ENCODE measurements at places on chromosomes 1 and 21.

GRCh38 chr1:201222125-201222524 is 31.5 kb downstream of the IGFN1 start:
- DNase-seq, result no peak

DNA sequence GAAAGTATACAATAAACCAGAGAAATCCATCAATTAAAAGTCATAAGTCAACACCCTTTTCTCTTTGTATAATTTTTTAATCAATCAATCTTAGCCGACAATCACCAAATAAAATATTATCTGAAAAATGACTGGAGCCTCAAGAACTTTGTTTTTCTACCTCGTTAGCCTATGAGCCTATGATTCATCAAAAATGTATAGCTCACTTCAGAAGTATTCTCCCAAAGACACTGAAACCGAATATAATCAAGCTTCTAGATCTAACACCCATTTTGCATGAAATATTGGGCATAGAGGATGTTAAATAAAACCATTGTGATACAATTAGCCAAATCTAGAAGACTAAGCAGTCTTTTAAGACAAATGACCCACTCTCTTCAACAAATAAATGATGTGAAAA is 17.8 kb upstream of the RSBN1 start:
- peak; percentile 68 for DNase-seq

DNA sequence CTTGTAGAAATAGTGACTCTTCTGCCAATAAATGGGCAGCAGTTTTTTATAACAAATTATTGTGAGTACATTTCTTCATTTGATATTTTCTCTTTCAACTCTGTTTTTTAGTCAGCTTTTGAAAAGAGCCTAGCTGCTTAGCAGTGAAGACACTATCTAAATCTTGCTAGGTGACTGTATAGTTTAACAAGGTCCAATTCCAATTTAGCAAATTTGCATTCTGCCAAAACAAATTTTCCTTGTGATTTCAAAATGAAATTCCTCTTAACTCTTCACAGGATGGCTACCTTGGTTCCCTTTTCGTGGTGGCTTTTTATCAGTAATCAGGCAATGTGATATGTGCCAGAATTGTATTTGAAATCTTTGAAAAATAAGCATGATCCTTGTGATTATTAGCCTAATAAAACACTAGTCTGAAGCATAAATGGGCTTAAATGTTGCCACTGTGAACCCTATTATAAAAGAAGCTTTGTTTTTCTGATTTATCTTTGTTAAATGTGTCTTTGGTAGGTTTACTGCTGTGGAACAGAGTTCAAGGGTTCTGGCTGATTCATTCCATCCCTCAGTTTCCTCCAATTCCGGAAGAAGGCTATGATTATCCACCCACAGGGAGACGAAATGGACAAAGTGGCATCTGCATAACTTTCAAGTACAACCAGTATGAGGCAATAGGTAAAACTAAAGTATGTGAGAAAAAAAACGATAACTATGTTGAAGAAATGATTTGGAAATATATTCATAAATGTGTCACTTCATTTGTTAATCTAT is 12.2 kb downstream of the DNASE2B start:
- no peak for DNase-seq

DNA sequence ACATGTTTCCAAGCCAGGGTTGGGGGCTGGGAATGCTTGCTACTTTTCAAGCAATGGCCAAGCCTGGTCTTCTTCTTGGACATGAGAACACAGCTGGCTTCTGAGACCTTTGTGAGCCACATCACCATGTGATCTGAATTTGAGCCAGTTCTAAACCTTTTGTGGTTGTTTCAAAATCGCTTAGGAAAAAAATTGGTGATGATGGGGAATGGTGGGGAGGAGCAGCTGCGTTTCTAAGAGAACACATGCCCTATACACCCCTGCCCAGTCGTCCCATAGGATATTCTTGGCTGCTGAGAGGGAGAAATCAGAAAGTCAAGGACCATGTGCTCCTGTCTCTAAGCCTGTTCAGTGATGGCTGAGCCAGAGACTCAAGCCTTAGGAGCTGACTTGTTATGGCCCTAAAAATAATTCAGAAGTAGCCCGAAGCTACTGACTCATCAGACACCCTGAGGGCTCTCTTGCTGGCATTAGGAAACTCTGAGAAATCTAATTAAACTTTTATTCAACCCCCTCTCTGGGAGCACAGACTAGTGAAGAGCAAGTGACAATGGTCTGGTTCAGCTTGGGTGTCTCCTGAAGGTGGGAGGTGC is 30.5 kb downstream of the CCDC185 start:
- peak; percentile 17 for DNase-seq

GRCh38 chr1:103160281-103160680 is 52.0 kb upstream of the COL11A1 start:
- peak; percentile 40 for DNase-seq

DNA sequence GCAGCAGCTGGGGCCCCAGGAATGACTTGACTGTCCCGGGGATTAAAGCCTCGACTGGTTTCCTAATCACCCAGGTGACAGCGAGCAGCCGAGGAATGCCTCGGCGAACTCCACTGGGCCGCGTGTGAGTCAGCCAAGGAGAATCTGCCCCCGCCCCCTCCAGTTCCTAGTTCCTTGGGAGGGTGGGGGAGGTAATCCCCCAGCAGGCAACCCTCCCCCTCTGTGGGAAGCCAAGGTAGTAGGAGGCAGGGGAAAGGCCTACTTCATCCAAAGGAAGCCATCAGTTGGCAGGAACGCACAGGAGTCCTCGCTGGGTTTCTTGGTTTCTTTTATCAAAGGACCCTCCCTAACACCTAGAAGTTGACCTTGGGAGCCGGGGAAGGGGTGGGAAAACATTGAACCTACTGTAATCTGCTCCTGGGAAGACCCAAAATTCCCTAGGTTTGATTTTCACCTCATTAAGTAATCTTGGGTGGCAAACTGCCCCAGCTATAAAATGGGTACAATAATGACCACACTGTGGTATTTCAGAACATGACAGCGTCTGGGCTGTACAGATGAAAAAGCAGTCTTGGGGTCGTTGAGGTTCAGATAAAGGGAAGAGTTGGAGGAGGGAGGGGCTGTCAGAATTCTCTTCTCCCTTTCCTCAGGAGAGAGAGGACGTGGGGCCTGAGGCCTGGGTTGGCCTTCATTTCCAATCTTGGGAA is 1.4 kb downstream of the TENT5B start:
- DNase-seq, result peak; percentile 92

DNA sequence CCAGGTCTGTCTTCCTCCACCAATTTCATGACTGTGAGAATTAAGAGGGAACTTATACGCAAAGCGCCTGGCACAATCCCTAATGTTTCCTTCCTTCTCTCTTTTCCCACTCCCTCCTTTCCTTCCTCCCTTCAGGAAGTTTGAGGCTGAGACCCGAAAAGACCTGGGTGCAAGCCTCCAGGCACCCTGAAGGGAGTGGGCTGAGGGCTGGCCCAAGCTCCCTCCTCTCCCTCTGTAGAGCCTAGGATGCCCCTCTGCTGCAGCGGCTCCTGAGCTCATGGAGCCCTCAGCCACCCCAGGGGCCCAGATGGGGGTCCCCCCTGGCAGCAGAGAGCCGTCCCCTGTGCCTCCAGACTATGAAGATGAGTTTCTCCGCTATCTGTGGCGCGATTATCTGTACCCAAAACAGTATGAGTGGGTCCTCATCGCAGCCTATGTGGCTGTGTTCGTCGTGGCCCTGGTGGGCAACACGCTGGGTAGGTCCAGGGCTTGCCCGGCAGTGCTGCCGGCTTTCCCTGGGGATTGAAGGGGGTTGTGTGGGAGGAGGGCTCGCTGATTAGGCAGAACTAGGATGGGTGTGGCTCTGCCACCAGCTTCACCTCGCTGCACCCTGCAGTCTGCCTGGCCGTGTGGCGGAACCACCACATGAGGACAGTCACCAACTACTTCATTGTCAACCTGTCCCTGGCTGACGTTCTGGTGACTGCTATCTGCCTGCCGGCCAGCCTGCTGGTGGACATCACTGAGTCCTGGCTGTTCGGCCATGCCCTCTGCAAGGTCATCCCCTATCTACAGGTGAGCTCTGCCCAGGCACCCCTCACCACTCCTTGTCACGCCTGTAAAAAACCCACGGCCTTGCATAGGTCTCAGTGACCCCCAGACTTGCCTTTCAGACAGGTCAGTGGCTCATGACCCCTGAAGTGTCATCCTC is 1.7 kb downstream of the HCRTR1 start:
- no peak for DNase-seq

DNA sequence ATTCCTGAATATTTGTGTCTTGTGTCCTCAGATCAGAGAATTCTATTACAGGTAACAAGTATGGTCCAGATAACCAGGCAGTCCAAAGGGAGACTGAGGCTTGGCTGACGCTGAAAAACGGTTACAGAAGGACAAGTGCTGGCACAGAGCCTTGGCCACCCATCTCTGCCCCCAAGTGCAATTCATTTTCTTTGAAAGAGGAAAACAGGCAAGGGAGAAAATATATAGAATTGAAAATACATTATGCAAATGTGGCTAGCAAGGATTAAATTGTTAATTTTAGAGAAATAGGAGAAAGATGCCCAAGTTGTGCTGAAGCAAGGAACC is 1.2 kb downstream of the SORT1 start:
- no peak for DNase-seq

GRCh38 chr1:94926126-94926914 is 590 bp downstream of the CNN3 start:
- peak; percentile 67 for DNase-seq

DNA sequence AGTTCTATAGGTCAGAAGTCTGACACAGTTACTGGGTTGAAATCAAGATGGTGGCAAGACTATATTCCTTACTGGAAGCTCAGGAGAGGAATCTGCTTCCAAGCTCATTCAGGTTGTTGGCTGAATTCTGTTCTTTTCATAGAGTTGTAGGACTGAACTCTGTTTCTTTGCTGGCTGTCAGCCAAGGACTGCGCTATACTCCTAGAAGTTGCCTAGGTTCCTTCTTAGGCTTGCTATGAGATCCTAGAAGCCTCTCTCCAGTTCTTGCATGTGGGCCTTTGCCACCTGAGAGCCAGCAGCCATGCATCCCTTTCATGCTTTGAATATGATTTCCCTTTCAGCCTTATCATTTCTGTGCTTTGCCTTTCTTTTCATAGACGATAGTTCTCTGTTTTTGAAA is 176.4 kb downstream of the RPS6KC1 start:
- no peak for DNase-seq

DNA sequence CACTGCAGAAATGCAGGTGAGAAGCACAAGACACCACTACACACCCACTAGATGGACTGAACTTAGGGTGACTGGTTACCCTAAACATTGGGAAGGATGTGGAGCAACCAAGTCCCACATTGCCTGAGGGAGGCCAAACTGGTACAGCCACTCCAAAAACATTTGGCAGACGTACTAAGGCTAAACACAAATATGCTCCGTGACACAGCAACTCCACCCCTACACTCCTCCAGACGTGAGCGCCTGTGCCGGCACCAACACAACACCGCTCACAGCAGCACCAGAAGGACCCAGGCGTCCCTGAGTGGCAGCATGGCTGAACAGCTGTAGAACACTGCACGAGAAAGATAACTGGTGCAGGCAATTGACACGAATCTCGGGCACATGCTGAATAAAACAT is 14.7 kb downstream of the PTTG1IP start:
- no peak for DNase-seq

GRCh38 chr1:40423264-40423642 is 27.0 kb upstream of the ZFP69B start:
- no peak for DNase-seq

DNA sequence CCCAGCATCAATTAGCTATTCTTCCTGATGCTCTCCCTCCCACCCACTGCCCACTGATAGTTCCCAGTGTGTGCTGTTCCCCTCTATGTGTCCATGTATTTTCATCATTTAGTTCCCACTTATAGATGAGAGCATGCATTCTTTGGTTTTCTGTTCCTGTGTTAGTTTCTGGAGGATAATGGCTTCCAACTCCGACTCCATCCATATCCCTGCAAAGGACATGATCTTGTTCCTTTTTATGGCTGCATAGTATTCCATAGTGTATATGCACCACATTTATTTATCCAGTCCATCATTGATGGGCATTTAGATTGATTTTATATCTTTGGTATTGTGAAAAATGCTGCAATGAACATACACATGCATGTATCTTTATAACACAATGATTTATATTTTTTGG is 30.2 kb downstream of the DISC1 start:
- DNase-seq, result no peak

DNA sequence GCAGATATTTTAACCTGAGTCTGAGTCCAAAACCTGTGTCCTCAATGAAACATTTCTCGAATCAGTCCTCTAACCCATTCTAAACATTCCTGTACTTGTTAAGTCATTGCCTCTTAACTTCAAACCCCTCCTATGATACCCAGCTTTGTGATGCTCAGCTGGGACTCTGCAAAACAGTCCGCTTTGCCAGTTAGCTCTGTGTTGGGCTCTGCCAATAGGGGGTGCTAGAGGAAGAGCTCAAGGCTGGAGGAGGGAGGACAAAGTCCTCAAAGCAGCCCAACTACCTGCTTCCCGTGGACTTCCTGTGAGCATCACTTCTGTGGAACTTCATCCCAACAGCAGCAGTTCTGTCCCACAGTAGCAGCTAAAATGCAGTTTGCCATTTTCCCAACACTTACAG is 38.1 kb upstream of the SYT14 start:
- no peak for DNase-seq

- DNase-seq, result peak; percentile 34
Measured at GRCh38 chr1:161180639-161181038, 3.3 kb upstream of the B4GALT3 start.

DNA sequence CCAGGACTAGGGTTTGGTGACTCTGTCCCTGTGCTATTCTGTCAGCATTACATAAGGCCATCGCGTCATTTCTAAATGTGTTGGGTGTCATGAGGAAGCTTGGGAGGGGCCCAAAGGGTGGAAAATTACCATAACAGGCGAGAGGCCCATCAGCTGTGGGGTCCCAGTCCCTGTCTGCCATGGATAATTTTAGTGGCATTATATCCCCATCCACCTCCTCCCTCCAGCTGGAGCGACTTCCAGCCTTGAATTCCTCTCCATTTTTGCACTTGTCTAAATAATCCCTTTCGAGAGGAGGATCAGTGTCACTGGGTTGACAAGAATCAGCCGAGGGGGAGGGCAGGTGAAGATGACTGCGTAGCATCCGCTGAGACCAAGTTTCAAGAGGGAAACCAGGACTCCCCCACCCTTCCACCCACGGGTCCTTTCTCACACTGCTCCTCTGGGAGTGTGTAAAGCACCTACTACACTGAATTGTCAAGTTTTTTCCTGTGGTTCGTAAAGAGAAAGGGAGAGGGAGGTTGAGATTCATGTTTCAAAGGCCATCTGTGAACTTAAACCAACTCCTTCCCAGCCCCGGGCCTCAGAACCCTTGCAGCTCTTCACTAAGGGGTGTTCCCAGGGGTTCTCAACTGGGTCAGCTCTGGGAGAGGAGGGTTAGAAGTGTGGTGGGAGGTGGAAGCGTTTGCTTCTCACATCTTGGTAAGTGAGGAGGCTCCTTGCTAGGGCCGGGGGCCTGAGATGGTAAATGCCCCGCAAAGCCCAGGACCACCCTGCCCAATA is 29.2 kb downstream of the VASH2 start:
- DNase-seq, result no peak
